Left lobe of liver (tissue), 2 donors: ENCODE measurements at places on chromosomes 7 and 10. TPM values are rescaled to one million over a fixed set of nuclear protein-coding genes. Genes with fewer than 3 reads are reported as not detected.

- DNase-seq: no peak
Observed at GRCh38 chr7:98870121-98870651, 372 bp upstream of the TMEM130 start.

The PCLO gene
- total RNA-seq: 0.33 TPM

DNA sequence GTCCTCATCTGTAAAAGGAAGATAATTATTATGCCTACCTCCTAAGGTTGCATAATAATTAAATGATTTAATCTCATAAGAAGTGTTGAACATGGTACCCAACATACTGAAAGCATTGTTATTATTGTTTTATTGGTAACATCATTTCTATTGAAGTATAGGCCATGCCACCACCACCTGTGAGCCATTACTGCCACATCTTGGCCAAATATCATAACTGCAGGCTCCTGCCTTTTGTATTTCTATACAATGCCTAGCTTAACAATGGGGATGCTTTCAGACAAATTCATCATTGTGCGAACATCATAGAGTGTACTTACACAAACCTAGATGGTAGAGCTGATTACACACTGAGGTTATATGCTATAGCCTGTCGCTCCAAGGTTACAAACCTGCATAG is 61.1 kb upstream of the NPSR1 start:
- no peak for DNase-seq

DNA sequence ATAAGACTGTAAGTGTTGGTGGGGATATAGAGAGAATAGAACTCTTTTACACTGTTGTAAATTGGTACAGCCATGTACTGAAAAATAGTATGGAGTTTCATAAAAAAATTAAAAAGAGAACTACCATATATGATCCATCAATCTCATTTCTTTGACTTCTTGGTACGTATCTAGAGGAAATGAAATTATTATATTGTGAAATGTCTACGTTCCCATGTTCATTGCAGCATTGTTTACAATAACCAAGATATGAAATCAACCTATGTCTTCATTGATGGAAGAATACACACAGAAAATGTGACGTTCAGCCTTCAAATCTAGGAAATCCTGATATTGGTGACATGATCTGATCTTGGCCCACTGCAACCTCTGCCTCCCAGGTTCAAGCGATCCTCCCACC is 32.0 kb downstream of the SHOC2 start:
- no peak for DNase-seq

DNA sequence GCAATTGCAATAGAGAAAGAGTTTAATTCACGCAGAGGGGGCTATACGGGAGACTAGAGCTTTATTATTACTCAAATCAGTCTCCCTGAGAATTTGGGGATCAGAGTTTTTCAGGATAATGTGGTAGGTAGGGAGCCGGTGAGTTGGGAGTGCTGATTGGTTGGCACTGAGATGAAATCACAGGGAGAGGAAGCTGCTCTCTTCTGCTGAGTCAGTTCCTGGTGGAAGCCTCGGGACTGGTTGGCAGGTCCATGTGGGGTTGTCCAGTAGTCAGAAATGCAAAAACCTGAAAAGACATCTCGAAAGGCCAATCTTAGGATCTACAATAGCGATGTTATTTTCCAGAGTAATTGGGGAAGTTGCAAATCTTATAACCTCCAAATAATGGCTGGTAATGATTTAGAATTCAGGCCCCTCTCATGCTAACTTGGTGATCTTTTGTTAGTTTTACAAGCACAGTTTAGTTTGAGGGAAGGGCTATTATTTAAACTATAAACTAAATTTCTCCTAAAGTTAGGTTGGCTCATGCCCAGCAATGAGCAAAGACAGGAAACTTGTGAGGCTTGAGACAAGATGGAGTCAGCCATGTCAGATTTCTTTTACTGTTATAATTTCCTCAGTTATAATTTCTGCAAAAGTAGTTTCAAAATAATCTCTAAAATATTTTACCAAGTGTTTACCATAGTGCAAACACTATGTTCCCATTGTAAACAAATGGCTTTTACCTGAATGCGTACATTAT is 39.4 kb upstream of the SLC25A13 start:
- DNase-seq: no peak

- no peak for DNase-seq
Observed at GRCh38 chr10:69640196-69640980, 10.3 kb downstream of the FAM241B start.
